CD8-positive, alpha-beta memory T cell (primary cell): ENCODE measurements at places on chromosomes 2 and 18.

GRCh38 chr2:71532327-71532726 is 79.0 kb downstream of the DYSF start:
- no peak overlapping the region for H3K27ac ChIP-seq
- no peak for DNase-seq
- H3K4me3 ChIP-seq, result no peak overlapping the region
- H3K27me3 ChIP-seq, result no peaks in the 10 kb centered on the region

DNA sequence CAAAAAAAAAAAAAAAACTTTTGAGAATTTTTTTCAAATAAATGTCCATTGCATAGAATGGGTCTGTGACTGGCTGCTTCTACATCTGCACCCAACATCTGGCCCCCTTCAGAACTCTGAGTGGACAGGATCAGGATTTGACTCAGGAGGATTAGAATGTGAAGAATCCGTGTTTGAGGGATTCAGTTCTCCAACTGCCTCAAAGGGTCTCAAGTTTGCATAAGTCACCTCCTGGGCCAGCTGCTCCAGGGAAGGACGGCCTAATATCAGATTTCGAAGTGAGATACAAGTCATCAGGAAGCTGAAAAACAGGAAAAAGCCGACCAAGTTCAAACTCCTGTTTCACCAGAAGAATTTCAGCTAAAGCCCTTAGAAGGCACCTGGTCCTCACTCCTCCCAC is 10.9 kb downstream of the MAT2A start:
- peaks cover 35% of the 10 kb centered on the region for H3K36me3 ChIP-seq
- no peaks in the 10 kb centered on the region for H3K4me1 ChIP-seq
- no peaks in the 10 kb centered on the region for H3K27me3 ChIP-seq
- H3K27ac ChIP-seq, result no peak overlapping the region
- H3K4me3 ChIP-seq, result no peak overlapping the region

DNA sequence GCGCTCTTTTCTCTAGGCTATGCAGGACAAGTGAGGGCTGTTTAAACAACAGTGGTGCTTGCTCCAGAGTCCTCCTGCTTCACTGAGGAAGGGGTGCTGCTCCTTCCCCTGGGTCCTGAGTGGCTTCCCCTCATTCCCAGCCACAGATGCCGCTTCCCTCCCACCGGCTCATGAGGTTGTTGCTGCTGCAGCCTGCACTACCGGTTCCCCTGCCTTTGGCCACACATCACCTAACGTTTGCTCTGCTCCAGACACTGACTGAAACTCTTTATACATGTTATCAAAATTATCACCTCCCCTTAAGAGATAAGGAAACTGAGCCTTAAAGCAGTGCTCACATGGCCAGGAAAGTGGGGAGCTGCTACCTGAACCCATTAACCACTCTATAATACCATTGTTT is 130.8 kb upstream of the LGALSL start:
- DNase-seq, result no peak
- H3K27me3 ChIP-seq, result no peaks in the 10 kb centered on the region
- no peak overlapping the region for H3K27ac ChIP-seq
- no peaks in the 10 kb centered on the region for H3K36me3 ChIP-seq

- no peaks in the 10 kb centered on the region for H3K27me3 ChIP-seq
- DNase-seq, result no peak
- H3K4me1 ChIP-seq, result no peaks in the 10 kb centered on the region
- no peak overlapping the region for H3K27ac ChIP-seq
- no peaks in the 10 kb centered on the region for H3K36me3 ChIP-seq
These were observed 231.4 kb downstream of the EIPR1 start for GRCh38 chr2:3146175-3146574.

DNA sequence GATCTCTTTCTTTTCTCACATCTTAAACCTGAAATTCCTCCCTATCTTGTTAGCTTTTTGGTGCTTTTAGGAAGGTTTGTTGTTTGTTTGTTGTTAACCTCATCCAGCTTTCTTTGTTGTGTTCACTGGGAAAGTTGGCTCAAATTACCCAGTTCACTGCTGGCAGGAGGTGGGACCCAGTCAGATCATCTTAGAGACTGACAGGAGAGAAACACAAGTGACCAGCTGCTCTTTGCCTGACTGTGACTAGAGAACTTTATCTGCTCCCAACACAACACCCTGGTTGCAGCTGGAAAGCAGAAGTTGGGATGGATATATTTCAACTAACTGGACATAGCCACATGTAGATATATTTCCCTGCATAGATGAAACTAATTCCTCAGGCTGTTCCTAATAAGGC is 10.0 kb downstream of the MAPK4 start:
- peaks cover 7% of the 10 kb centered on the region for H3K27me3 ChIP-seq
- H3K27ac ChIP-seq, result no peak overlapping the region
- DNase-seq, result no peak
- no peak overlapping the region for H3K4me3 ChIP-seq
- no peaks in the 10 kb centered on the region for H3K4me1 ChIP-seq
- H3K36me3 ChIP-seq, result no peaks in the 10 kb centered on the region

DNA sequence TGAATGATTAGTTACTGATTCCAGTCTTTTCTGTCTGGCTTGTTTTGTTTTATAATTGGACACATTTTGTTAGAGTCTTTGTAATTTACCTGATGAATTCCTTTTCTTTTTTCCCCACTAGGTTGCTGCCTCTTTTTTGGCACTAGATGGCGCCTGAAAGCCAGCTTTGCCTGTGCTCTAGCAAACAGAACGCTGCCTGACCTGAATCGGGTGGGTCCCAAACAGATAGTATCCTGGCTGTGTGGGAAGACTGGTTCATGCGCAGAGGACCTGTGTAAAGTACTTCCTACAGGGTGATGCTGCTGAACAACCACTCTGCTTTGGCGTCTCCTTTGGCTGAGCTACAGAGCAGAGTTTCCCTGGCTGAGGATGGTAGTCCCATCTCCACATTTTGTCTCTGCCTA is 288.2 kb downstream of the IKZF2 start:
- DNase-seq, result no peak
- H3K4me1 ChIP-seq, result no peaks in the 10 kb centered on the region
- H3K27ac ChIP-seq, result no peak overlapping the region
- H3K27me3 ChIP-seq, result no peaks in the 10 kb centered on the region

DNA sequence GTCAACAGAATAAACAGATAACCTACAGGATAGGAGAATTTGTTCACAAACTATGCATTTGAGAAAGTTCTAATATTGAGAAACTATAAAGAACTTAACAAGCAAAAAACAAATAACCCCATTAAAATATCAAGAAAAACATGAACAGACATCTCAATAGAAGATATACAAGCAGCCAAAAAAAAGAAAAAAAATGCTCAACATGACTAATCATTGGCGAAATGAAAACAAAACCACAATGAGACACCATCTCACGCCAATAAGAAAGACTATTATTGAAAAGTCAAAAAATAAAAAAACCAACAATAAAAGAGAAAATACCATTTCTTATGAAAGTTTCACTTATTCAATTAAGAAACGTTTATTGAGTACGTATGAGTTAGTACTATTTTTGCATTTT is 800.5 kb downstream of the CBLN2 start:
- DNase-seq, result no peak
- H3K27me3 ChIP-seq, result no peaks in the 10 kb centered on the region
- no peaks in the 10 kb centered on the region for H3K36me3 ChIP-seq
- no peak overlapping the region for H3K27ac ChIP-seq

- H3K4me1 ChIP-seq, result no peaks in the 10 kb centered on the region
- no peaks in the 10 kb centered on the region for H3K27me3 ChIP-seq
- DNase-seq, result no peak
- no peak overlapping the region for H3K4me3 ChIP-seq
- no peaks in the 10 kb centered on the region for H3K36me3 ChIP-seq
These were observed 16.9 kb downstream of the STEAP3 start for GRCh38 chr2:119240311-119241204.

GRCh38 chr2:219072741-219073250 is 12.1 kb upstream of the IHH start:
- no peak for DNase-seq
- no peaks in the 10 kb centered on the region for H3K4me1 ChIP-seq
- no peak overlapping the region for H3K27ac ChIP-seq
- peaks cover 13% of the 10 kb centered on the region for H3K36me3 ChIP-seq

GRCh38 chr2:45962177-45962921 is 310.9 kb downstream of the PRKCE start:
- peaks cover 10% of the 10 kb centered on the region for H3K4me1 ChIP-seq
- DNase-seq, result no peak
- no peaks in the 10 kb centered on the region for H3K36me3 ChIP-seq

- no peaks in the 10 kb centered on the region for H3K36me3 ChIP-seq
- H3K4me3 ChIP-seq, result no peak overlapping the region
- DNase-seq, result no peak
- H3K27ac ChIP-seq, result no peak overlapping the region
These were observed 9.2 kb downstream of the OXER1 start for GRCh38 chr2:42754776-42755140.

DNA sequence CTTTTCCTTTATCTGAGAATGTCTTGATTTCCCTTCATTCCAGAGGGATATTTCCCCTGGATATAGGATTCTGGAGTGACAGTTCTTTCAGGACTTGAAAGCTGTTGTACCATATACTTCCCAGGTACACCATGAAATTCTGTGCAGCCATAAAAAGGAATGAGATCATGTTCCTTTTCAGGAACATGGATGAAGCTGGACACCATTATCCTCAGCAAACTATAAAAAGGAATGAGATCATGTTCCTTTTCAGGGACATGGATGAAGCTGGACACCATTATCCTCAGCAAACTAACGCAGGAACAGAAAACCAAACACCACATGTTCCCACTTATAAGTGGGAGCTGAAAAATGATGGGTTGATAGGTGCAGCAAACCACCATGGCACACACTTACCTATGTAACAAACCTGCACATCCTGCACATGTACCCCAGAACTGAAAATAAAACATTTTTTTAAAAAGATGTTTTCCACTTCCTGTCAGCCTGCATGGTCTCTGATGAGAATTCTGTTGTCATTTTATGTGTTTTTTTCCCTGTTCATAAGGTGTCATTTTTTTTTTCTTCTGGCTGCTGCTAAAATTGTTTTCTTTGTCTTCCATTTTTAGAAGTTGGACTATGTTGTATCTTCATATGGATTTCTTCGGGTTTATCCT is 133.3 kb downstream of the DNAH6 start:
- H3K27me3 ChIP-seq, result no peaks in the 10 kb centered on the region
- peaks cover 82% of the 10 kb centered on the region for H3K4me1 ChIP-seq
- H3K36me3 ChIP-seq, result no peaks in the 10 kb centered on the region
- H3K4me3 ChIP-seq, result peak overlapping the region; percentile 23

- no peak for DNase-seq
- H3K27ac ChIP-seq, result no peak overlapping the region
- H3K36me3 ChIP-seq, result no peaks in the 10 kb centered on the region
- no peaks in the 10 kb centered on the region for H3K27me3 ChIP-seq
- H3K4me3 ChIP-seq, result no peak overlapping the region
These were observed 37.1 kb downstream of the FAM161A start for GRCh38 chr2:61816480-61817355.

GRCh38 chr2:215338883-215339679 is 27.2 kb downstream of the ATIC start:
- no peak for DNase-seq
- H3K4me1 ChIP-seq, result no peaks in the 10 kb centered on the region
- H3K4me3 ChIP-seq, result no peak overlapping the region
- H3K27ac ChIP-seq, result no peak overlapping the region
- no peaks in the 10 kb centered on the region for H3K27me3 ChIP-seq

DNA sequence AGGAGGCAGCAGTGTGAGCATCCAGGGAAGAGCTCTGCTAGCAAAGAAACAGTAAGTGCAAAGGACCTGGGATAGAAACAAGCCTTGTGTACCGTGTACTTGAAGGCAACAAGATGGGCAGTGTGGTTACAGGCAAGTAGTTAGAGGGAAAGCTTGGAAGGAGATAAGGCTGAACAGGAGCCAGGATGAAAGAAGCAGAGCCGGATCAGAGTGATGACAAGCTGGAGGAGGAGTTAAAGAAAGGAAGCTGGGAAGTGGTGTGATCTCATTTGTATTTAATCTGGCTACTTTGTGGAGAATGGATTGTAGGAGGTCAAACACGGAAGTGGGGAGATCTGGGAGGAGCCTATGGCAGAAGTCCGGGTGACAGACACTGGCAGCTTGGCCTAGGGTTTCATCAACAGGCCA is 44.7 kb upstream of the VPS54 start:
- no peak overlapping the region for H3K27ac ChIP-seq
- no peak for DNase-seq
- no peaks in the 10 kb centered on the region for H3K36me3 ChIP-seq
- peaks cover 11% of the 10 kb centered on the region for H3K4me1 ChIP-seq
- H3K27me3 ChIP-seq, result no peaks in the 10 kb centered on the region
- H3K4me3 ChIP-seq, result no peak overlapping the region
